Neural crest cell (in vitro differentiated cells): ENCODE measurements at places on chromosomes 12 and 14. TPM values are rescaled to one million over a fixed set of nuclear protein-coding genes. Genes with fewer than 3 reads are reported as not detected.

DNA sequence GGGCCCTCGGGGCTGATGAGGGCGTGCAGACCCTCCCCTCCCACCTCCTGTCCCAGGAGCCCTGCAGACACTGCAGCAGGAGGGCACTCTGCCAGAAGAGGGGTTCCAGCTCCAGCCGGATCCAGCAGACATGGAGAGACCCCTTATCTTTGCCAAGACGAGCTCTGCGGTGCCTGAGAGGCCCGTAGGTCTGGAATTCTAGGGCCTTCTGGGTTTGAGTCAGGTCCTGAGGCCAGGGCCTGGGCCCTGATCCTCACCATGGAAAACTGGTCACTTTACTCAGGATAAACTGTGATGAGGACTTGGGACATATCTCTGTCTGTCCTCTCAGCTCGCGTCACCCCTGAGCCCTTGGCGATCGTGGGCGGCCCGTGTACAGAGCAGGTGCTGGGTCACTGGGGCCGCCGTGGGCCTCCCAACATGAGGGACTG is 13.8 kb downstream of the MEG3 start:
- peaks cover 64% of the 10 kb centered on the region for H3K4me1 ChIP-seq
- H3K4me3 ChIP-seq: peak overlapping the region; percentile 77
- H3K36me3 ChIP-seq: no peaks in the 10 kb centered on the region
- H3K27ac ChIP-seq: peak overlapping the region; percentile 78
- H3K27me3 ChIP-seq: peaks cover 5% of the 10 kb centered on the region

DNA sequence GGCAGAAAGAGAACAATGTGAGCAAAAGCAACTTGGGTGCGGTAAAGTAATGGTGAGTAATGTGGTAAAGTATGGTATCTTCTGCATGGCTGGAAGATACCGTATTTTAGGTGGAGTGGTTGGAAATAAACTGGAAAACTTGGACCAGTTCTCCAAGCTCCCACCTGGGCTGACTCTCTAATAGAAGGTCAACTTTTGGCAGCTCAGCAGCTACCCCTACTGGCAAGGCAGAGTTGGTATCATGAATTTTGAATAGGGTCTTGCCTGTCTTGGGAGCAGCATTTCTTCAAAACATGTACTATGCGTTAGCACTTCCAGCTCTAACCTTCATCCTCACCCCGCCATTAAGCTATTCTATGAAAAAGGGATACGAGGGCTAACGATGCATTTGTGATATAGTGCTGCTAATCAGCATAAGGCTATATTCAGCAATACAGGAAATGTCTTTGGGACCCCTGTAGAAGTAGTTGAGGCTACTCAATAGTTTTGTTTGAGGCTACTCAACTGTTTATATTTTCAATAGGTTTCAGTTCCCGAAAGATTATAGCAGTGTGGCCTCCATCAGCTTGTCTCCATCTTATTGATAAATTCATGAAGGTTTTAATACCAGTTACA is 276.3 kb upstream of the FAR2 start:
- H3K27ac ChIP-seq: no peak overlapping the region
- no peaks in the 10 kb centered on the region for H3K27me3 ChIP-seq
- no peaks in the 10 kb centered on the region for H3K36me3 ChIP-seq
- peaks cover 26% of the 10 kb centered on the region for H3K4me1 ChIP-seq

- H3K27me3 ChIP-seq: no peaks in the 10 kb centered on the region
- H3K27ac ChIP-seq: peak overlapping the region; percentile 99
- no peak for DNase-seq
- H3K4me3 ChIP-seq: peak overlapping the region; percentile 100
These were observed 1.2 kb downstream of the NUDT4 start for GRCh38 chr12:93378998-93379325.

DNA sequence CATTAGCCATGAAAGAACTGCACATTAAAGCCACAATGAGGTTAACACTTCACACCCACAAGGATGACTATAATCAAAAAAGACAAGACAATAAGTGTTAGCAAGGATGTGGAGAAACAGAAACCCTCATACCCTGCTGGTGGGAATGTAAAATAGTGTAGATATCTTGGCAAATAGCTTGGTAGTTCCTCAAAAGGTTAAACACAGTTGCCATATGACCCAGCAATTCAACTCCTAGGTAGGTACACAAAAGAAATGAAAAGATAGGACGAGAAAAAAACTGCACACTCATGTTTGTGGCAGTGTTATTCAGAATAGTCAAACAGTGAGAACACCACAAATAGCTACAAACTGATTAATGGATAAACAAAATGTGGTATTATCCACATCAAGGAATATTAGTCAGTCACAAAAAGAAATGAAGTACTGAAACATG is 93.5 kb downstream of the ATXN2 start:
- peaks cover 29% of the 10 kb centered on the region for H3K36me3 ChIP-seq
- H3K27me3 ChIP-seq: no peaks in the 10 kb centered on the region
- no peak overlapping the region for H3K4me3 ChIP-seq
- no peak for DNase-seq
- peaks cover 5% of the 10 kb centered on the region for H3K4me1 ChIP-seq

GRCh38 chr12:21940549-21941505 is at the start of gene ABCC9:
Gene ABCC9, minus strand, starts transcription at chr12:21941426. Its CDS starts 4,752 bp downstream, at chr12:21936674.
- H3K4me3 ChIP-seq: peak within 1 kb of the TSS; percentile 89
- H3K36me3 ChIP-seq: no peaks in the 10 kb centered on the region
- peaks cover 17% of the 10 kb centered on the region for H3K4me1 ChIP-seq
- peak; percentile 40 for DNase-seq
- H3K27ac ChIP-seq: no peak within 1 kb of the TSS

- H3K4me1 ChIP-seq: peaks cover 14% of the 10 kb centered on the region
- no peak overlapping the region for H3K27ac ChIP-seq
- H3K36me3 ChIP-seq: peaks cover 7% of the 10 kb centered on the region
- DNase-seq: no peak
These were observed 7.3 kb downstream of the IFFO1 start for GRCh38 chr12:6548556-6548955.

DNA sequence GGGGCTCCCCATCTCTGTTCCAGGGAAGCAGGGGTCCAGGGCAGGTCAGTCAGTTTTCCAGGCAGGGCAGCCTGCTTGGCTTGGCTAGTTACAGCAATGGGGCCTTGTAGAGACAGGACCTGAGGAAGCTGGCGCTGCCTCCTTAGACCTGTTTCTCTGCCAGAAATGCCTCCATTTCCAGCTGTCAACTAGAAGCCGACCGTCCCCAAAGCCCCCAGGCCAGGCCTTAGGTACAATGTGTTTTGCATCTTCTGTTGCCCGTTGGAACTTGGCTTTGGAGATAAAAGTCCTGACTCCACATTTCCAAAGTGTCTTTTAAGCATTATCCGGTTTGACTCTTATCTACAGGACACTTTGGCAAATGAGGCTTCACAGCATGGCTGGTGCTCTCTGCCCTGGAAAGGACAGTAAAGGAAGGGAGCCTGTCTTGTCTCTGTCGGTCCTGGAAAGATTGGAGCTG is 42.6 kb downstream of the KRT80 start:
- no peak for DNase-seq
- no peak overlapping the region for H3K4me3 ChIP-seq
- H3K27me3 ChIP-seq: peaks cover 5% of the 10 kb centered on the region
- H3K27ac ChIP-seq: no peak overlapping the region

DNA sequence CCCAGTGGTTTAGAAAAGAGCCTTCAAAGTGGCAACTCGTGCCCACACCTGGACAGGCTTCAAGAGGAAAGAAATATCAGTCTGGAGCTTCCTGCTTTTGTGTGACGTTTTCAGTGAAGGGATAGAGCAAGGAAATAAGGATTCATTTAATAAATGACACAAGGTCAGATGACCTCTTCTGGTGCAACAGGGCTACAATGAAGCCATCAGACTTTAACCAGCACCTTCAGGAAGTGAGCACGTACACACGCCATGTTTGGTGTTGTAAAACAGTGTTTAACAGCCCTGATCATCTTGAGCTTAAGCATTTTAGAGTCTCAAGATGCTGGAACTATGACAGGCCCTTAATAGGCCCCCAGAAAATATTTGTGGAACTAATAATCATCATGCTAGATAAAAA is 59.1 kb downstream of the CCDC60 start:
- peaks cover 4% of the 10 kb centered on the region for H3K36me3 ChIP-seq
- H3K4me3 ChIP-seq: no peak overlapping the region
- no peak for DNase-seq
- peaks cover 3% of the 10 kb centered on the region for H3K27me3 ChIP-seq
- peaks cover 9% of the 10 kb centered on the region for H3K4me1 ChIP-seq

DNA sequence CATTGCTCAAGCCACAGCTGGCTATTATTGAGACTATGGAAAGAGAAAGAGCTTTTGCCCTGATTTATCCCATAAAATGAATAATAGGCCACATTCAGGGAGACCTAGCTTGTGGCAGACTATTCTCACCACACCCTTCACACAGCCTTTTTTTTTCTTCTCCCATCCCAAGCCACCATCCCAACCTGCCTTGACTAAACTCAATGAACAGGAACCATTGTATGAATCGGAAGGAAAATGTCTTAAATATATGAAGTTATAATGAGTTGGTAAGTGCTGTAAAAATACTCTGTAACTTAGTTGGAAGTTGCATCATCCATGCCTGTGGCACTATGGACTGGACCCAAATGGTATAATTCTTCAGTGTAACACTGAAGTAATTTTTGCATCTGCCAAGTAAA is 338.4 kb downstream of the RAD51B start:
- no peaks in the 10 kb centered on the region for H3K27me3 ChIP-seq
- H3K4me3 ChIP-seq: no peak overlapping the region
- no peak overlapping the region for H3K27ac ChIP-seq
- no peak for DNase-seq
- peaks cover 34% of the 10 kb centered on the region for H3K4me1 ChIP-seq
- H3K36me3 ChIP-seq: peaks cover 12% of the 10 kb centered on the region

DNA sequence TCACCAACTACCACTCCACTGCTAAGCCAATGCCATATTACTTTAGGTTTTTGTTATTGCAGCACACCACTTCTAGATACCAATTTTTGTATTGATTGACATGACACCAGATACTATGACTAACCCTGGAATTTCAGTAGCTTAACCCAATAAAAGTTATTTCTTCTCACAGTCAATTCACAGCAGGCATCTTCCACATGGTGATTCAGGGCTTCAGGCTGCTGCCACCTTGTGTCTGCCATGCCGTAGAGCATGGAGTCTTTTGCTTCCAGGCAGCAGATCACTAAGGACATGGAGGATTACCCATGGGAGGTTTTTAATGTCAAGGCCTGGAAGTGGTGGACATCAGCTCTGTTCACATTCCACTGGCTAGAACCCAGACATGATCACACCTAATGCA is 56.4 kb upstream of the LTA4H start:
- no peaks in the 10 kb centered on the region for H3K4me1 ChIP-seq
- H3K36me3 ChIP-seq: peaks cover 16% of the 10 kb centered on the region
- DNase-seq: no peak
- no peak overlapping the region for H3K27ac ChIP-seq
- no peak overlapping the region for H3K4me3 ChIP-seq
- H3K27me3 ChIP-seq: no peaks in the 10 kb centered on the region

DNA sequence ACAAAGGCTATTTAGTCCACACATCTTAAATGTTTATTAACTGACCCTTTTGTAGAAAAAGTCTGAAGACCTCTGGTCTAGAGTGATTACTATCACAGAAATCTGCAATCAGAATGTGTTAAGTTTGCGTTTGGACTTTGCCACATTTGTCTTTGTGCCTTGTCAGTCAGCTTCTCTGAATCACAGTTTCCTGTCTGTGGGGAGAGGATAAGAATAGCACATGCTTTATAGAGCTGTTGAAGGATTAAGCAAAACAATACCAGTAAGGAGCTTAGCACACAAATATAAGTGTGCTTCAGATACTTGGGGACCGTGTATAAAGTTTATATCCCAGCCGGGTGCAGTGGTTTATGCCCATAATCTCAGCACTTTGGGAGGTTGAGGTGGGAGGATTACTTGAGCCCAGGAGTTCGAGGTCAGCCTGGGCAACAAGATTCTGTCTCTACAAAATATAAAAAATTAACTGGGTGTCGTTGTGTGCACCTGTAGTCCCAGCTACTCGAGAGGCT is 63.0 kb upstream of the BTG1 start:
- no peak overlapping the region for H3K4me3 ChIP-seq
- no peak for DNase-seq
- H3K36me3 ChIP-seq: no peaks in the 10 kb centered on the region
- H3K4me1 ChIP-seq: peaks cover 4% of the 10 kb centered on the region
- H3K27ac ChIP-seq: no peak overlapping the region

DNA sequence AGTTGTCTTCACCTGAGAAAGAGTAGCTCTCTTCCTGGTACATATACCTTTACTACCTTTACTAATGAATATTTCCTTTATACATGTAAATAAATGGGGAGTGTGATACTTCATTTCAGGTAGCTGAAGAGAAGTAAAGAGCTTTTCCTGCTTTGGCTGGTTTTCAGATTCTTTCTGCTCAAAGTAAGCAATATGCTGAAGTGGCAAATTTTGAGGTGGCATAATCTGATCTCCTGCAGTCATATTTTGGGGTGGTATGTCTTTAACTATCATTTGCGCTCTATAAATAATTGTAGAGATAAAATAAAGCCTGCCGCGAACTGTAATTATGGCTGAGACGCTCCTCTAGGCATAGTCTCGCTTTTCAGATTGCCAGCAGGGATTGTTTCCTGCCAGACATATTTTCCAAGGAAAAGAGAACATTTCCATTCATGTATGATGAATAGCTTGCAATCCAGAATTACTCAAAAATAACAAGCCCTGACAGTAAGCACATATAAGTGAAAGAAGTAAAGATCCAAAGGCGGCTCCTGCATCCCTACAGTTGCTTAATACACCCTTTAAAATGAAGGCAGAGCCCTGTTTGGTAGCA is 200.7 kb downstream of the C12orf50 start:
- no peaks in the 10 kb centered on the region for H3K27me3 ChIP-seq
- no peak overlapping the region for H3K4me3 ChIP-seq
- H3K36me3 ChIP-seq: no peaks in the 10 kb centered on the region
- no peak overlapping the region for H3K27ac ChIP-seq
- no peak for DNase-seq

DNA sequence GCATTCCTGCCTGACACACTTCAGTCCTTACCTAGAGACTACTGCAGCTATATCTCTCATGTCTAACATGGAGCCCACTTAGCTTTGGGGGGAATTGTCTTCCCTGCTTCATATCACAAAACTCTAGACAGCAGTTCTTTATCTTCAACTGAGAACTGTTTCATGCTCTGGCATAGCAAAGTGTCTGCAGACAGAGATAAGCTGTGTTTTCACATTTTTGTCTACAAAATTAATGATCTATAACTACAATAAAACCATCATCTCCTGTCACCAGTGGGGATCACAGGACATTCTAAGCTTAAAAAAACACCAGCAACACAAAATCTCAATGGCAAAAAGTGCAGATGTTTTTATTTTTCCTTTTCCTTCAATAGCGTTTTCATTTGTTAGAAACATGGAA is 137.1 kb upstream of the VRK1 start:
- no peak overlapping the region for H3K4me3 ChIP-seq
- peaks cover 6% of the 10 kb centered on the region for H3K4me1 ChIP-seq
- H3K36me3 ChIP-seq: no peaks in the 10 kb centered on the region

Gene DPPA3
- total RNA-seq: not detected in 2 replicates

Gene MIS18BP1
- total RNA-seq: 55.2 and 58.9 TPM in 2 replicates

Gene KRT82
- not detected in 2 replicates for total RNA-seq

Gene NR4A1
- 51.0 and 52.8 TPM in 2 replicates for total RNA-seq

Gene FIGNL2
- total RNA-seq: 38.0 and 39.7 TPM in 2 replicates
